A549 treated with dexamethasone at 1 μM for 4 hours (cell line): ENCODE measurements at places on chromosomes 6 and 20. TPM values are rescaled to one million over a fixed set of nuclear protein-coding genes. Genes with fewer than 3 reads are reported as not detected.

The SLC22A1 gene
- total RNA-seq = 2.1 to 2.6 TPM (median 2.4 TPM) in 5 replicates

The HLA-DOA gene
- 0.09 TPM in 1 of 5 replicates, not detected in the others for total RNA-seq

The CALHM6 gene
- total RNA-seq = 0.21 TPM in 1 of 5 replicates, not detected in the others

The MROH8 gene
- total RNA-seq = 0.70 to 1.6 TPM (median 1.4 TPM) in 5 replicates

The OGFRL1 gene
- 5.6 to 7.8 TPM (median 6.9 TPM) in 5 replicates for total RNA-seq

The LINC00237 gene
- total RNA-seq = not detected in 5 replicates

The SIRPB1 gene
- total RNA-seq = 0.47 to 0.95 TPM (median 0.74 TPM) in 5 replicates
